Stimulated activated CD4-positive, alpha-beta T cell treated with anti-CD3 and anti-CD28 coated beads, Interleukin-1b, Interleukin-23, amount 100 ng/mL, for 1 hour (primary cell): ENCODE measurements at places on chromosomes 11 and 22.

DNA sequence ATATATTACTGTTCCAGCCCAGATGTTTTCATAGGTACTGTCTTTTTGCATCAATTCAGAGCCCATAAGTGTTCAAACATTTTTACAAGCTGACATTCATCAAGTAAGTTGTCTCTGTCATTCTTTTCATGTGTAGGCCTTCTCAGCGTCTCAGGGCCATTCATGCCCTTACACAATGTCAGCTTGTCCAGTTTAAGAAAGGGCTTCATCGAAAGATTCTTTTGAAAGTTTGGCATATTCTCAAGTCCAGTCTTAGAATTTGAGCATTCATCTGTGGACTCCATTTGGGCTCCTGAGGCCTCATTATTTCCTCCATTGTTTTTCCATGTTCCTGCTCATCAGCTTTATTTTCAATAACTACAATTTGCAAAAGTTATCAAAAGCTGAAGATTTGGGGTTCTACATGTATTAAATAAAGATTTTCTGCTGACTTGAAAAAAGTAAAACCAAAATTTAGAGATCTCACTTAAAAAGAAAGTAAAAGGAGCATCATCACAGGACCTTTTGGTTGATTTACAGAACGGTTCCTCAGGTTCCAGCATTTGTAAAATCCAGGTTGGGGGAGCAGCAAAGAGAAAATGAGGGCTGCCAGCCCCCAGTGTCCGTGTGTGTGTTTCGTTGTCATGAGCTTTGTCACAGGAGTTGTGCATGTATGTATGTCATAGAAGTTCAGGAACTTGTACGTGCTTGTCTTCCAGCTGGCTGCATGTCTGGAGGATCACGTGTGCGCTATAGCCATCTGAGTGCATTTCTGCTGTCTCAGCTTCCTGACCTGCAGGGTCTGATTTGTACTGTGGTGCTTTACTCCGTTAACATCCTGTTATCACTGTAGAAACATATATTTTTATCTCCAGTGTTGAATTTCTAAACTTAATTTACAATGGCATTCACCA lies 15.6 kb downstream of the MOV10L1 start:
- DNase-seq, result no peak

DNA sequence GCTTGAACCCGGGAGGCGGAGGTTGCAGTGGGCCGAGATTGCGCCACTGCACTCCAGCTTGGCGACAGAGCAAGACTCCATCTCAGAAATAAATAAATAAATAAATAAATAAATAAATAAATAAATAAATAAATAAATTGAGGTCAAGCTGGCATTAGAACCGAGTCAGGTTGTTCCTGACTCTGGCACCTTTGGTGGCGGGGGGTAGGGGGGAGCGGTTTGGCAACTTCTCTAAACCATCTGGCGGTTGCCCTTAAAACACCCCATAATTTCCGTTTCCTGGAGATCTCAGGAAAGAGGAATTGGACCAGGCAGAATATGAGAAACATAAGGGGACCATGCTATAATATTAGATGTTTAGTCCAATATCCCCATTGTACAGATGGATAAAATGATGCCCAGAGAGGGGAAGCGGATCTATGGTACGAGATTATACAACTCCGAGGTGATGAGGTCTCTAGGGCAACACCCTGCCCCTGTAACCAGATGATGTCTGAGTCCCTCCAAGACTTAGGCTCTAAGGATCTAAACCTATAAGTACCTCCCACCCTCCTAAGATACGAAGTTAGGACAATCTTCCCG lies 785 bp downstream of the CLPB start:
- DNase-seq, result no peak

GRCh38 chr11:84514436-84514835 lies 1112.7 kb downstream of the DLG2 start:
- no peak for DNase-seq

DNA sequence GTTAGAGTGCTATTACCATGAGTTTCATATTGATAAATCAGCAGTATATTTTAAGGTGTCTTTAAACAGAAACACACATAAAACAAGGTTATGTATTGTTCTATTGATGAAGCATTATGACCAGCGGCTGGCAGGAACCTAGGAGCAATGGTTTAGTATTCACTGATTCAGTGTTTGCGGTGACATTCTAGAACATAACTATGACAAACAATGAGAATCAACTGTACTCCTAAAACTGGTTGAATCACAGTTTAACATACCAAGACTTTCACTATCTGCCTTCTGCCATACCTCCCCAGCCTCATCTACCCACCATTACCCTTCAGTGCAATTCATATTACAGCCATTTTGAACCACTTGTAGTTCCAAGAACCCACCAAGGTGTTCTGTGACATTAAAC lies 8.8 kb downstream of the HOATZ start:
- no peak for DNase-seq

DNA sequence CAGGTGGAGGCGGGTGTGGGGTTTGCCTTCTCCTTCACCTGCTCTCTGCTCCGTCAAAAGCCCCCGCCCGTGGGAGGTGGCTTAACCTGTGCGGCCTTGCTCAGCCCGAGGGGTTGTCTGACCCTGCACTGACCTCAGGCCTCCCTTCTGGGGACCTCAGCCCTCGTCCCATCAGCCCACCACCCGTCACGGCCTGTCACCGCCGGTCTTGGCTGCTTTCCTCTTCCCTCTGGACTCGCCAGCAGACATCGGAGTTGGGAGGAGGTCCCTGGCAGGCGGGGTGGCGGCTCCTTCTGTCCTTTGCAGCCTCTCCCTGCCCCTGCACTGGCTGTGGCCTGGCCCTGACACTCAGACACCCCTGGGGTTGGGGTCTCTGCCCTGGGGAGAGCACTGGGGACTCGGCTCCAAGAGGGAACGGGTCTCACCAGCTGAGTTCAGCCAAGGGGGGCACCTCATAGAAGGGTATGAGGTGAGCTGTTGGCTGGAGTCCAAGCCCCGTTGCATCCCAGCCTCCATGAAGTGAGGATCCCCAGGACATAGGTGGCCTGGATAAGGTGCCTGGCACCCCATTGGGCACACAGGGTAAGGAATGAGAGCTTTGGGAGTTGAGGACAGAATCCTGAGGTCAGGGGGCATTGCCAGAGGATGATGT lies 999.6 kb downstream of the BRD1 start:
- no peak for DNase-seq

GRCh38 chr22:32248276-32248675 lies 6.9 kb downstream of the SLC5A4 start:
- DNase-seq, result no peak

DNA sequence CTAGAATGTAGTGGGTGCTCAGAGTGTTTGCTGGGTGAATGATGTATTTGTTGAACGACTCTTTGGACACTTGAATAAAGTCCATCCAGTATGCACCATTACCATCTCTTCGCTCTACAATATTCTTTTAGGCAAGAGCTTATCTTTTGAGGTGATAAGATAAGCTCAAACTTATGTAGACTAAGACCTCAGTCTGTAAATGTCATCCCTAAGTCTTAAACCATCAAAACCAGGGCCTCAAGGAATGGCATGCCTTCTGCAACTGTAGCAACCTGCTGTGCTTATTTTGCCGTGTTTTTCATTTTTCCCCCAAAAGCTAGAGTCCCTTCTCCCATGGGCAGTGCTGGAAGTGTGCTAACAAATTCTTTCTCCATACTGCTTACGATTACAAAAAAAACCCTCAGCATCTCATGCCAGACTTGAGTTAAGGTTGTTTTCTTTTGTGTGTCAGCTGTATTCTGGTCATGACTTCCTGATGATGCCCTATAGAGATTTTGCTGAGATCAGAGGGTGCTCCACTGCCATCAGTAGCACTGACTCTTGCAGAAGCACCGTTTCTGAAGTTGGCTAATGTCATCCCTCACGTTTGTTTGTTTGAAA lies 27.8 kb downstream of the LIMK2 start:
- DNase-seq, result no peak

DNA sequence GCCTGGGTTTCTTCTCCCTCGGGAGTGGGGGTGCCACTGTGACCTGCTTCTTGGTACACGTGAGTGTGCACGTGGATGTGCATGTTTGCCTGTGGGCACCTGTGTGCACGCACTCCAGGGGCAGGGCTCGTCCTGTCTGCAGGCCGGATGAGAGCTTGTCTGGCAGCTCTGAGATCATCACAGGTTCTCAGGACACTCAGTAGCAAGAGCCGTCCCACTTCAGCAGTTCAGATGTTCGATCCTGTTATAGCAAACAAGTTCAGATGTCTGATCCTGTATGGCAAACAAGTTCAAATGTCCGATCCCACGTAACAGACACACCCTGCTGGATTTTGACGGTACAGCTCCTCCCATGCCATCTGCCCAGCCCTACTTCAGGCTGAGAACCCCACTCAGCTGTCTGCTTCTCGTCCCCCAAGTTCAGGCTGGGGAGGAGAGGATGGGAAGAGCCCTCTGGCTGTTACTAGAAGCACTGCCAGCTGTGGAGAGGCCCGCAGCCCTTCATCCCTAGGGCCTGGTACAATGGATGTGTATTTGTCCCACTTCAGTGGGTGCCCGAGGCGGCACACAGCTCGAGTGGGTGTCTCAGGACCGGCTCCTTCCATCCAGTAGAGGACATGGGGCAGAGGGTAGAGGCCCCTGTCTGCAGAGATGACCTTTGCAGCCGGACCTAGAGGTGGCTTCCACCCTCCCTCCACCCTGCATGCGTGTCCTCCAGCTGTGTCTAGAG lies 1126.9 kb downstream of the BRD1 start:
- DNase-seq, result no peak

- peak; percentile 65 for DNase-seq
Measured at GRCh38 chr11:122743949-122744348, 88.4 kb downstream of the UBASH3B start.

GRCh38 chr11:112042161-112042960 lies 17.2 kb downstream of the DLAT start:
- no peak for DNase-seq

- DNase-seq, result no peak
Measured at GRCh38 chr22:46079093-46079860, 71.0 kb upstream of the PPARA start.

- no peak for DNase-seq
Measured at GRCh38 chr11:72078477-72078876, 1.9 kb downstream of the NUMA1 start.

DNA sequence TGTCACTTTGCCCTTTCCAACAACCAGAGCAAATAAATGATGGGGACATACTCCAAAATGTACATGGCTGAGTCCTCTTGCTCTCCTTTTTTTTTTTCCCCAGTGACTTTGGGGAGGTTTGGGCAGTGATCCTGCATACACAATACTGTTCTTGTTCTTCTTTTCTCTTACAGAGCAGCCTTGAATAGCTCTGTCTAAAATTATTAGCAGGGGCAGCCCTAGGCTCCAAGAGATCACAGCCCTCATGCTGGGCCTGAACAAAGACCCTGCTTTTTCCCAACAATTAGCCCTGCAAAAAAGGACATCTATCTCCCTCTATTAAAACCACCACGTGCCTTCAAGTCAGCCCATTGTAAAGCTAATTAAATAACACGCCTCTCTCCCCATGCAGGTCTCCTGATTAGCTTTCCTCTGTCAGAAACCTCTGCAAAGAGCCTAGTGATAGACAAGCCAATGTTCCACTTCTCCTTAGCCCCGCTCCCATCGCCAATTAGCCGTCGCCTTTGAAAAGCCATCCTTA lies 54.7 kb downstream of the ETS1 start:
- DNase-seq, result no peak

GRCh38 chr11:134231958-134232659 lies 7.6 kb downstream of the VPS26B start:
- no peak for DNase-seq

GRCh38 chr11:45853332-45854219 lies 6.3 kb downstream of the CRY2 start:
- DNase-seq, result no peak

DNA sequence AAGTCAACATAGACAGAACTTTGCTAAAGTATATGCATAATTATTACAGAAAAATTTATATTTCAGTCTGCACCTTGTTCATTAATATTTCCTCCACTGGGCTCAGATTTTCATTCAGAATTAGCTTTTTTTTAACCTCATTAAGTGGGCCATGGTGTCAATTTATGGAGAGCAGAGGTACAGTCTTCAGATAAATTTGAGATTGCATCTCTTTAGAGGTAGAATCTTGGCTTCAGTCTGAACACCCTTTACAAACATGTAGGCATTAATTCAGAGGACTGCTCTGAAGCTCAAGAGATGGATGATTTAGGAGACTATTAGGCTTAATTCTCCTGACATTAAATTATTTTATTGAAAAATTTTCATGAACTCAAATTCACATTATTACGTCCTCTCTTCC lies 3.4 kb upstream of the HBB start:
- no peak for DNase-seq

- no peak for DNase-seq
Measured at GRCh38 chr11:59225017-59225416, 12.3 kb upstream of the MPEG1 start.
